T-cell (primary cell): ENCODE measurements at places on chromosomes 3 and 15. TPM values are rescaled to one million over a fixed set of nuclear protein-coding genes. Genes with fewer than 3 reads are reported as not detected.

GRCh38 chr3:143827425-143827824 is 20.8 kb downstream of the SLC9A9 start:
- DNase-seq, result no peak
- peaks cover 12% of the 10 kb centered on the region for H3K4me1 ChIP-seq
- no peaks in the 10 kb centered on the region for H3K27me3 ChIP-seq

GRCh38 chr3:183515968-183516851 is 39.3 kb downstream of the KLHL6 start:
- no peak overlapping the region for H3K4me3 ChIP-seq
- peaks cover 4% of the 10 kb centered on the region for H3K36me3 ChIP-seq
- H3K27me3 ChIP-seq, result no peaks in the 10 kb centered on the region
- H3K27ac ChIP-seq, result peak overlapping the region; percentile 19
- H3K4me1 ChIP-seq, result peaks cover 60% of the 10 kb centered on the region

GRCh38 chr3:65953301-65953812 is 85.4 kb downstream of the MAGI1 start:
- no peak overlapping the region for H3K4me3 ChIP-seq
- no peak for DNase-seq
- H3K36me3 ChIP-seq, result no peaks in the 10 kb centered on the region
- no peaks in the 10 kb centered on the region for H3K27me3 ChIP-seq

The C3orf80 gene
- 0.33 TPM for total RNA-seq
